ENCODE measurements at places on chromosomes 7 and 10. TPM values are rescaled to one million over a fixed set of nuclear protein-coding genes. Genes with fewer than 3 reads are reported as not detected.

DNA sequence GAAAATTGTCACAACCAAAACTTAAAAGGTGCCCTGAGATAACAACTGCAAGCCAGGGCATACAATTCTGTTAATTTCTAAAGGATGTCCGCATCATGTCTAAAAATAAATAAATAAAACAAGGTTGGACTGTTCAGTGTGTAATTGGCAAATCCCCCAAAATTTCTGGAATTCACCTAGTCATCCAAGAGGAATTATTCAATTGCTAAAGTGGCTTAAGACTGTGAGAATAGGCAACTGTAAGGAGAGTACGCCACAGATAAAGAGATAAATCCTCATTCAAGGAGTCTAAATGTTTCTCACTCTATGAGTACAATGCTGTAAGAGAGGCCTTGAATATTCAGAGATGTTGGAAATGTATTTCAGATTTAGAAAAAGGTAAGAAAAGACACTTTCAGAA, 37.2 kb downstream of the PIK3AP1 start:
- no peak overlapping the region for H3K4me3 ChIP-seq
- DNase-seq: no peak
- H3K4me1 ChIP-seq: no peaks in the 10 kb centered on the region
- no peaks in the 10 kb centered on the region for H3K27me3 ChIP-seq
- H3K36me3 ChIP-seq: no peaks in the 10 kb centered on the region
- H3K27ac ChIP-seq: no peak overlapping the region

- peak; percentile 69 for DNase-seq
- no peaks in the 10 kb centered on the region for H3K36me3 ChIP-seq
- no peak overlapping the region for H3K4me3 ChIP-seq
- H3K27me3 ChIP-seq: no peaks in the 10 kb centered on the region
- peaks cover 5% of the 10 kb centered on the region for H3K4me1 ChIP-seq
Measured at GRCh38 chr7:43260980-43261878, 148.8 kb downstream of the HECW1 start.

GRCh38 chr7:71995111-71995510, 417.0 kb downstream of the CALN1 start:
- DNase-seq: no peak
- no peak overlapping the region for H3K27ac ChIP-seq
- no peaks in the 10 kb centered on the region for H3K27me3 ChIP-seq
- H3K4me1 ChIP-seq: no peaks in the 10 kb centered on the region
- H3K36me3 ChIP-seq: no peaks in the 10 kb centered on the region

GRCh38 chr7:36115448-36116321, 37.4 kb upstream of the EEPD1 start:
- H3K36me3 ChIP-seq: no peaks in the 10 kb centered on the region
- DNase-seq: no peak
- no peaks in the 10 kb centered on the region for H3K4me1 ChIP-seq
- no peak overlapping the region for H3K4me3 ChIP-seq
- H3K27ac ChIP-seq: no peak overlapping the region

GRCh38 chr10:7424315-7424714, 13.5 kb upstream of the SFMBT2 start:
- DNase-seq: no peak
- H3K4me3 ChIP-seq: no peak overlapping the region
- no peaks in the 10 kb centered on the region for H3K27me3 ChIP-seq
- no peaks in the 10 kb centered on the region for H3K4me1 ChIP-seq
- no peaks in the 10 kb centered on the region for H3K36me3 ChIP-seq
- no peak overlapping the region for H3K27ac ChIP-seq

DNA sequence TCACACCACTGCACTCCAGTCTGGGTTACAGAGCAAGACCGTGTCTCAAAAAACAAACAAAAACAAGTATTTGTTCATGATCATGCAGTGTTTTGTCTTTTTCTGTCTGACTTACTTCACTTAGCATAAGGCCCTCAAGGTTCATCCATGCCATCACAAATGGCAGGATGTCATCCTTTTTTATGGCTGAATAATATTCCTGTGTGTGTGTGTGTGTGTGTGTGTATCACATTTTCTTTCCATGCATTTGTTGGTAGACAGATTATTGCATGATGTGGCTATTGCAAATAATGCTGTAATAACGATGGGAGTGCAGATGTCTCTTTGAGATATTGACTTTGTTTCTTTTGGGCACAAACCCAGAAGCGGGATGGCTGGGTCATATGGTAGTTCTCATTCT, 14.3 kb upstream of the MNX1 start:
- DNase-seq: no peak
- H3K27ac ChIP-seq: no peak overlapping the region
- no peaks in the 10 kb centered on the region for H3K36me3 ChIP-seq

FAM25C gene
- not detected for total RNA-seq

PRKG1 gene
- total RNA-seq: 14.5 TPM

ARMS2 gene
- not detected for total RNA-seq

Measured in tibial nerve (tissue), 4 donors.